ENCODE measurements at places on chromosomes 2 and 18.

- DNase-seq, result peak; percentile 19
Measured at GRCh38 chr2:157107877-157108276, 149.6 kb upstream of the GALNT5 start.

DNA sequence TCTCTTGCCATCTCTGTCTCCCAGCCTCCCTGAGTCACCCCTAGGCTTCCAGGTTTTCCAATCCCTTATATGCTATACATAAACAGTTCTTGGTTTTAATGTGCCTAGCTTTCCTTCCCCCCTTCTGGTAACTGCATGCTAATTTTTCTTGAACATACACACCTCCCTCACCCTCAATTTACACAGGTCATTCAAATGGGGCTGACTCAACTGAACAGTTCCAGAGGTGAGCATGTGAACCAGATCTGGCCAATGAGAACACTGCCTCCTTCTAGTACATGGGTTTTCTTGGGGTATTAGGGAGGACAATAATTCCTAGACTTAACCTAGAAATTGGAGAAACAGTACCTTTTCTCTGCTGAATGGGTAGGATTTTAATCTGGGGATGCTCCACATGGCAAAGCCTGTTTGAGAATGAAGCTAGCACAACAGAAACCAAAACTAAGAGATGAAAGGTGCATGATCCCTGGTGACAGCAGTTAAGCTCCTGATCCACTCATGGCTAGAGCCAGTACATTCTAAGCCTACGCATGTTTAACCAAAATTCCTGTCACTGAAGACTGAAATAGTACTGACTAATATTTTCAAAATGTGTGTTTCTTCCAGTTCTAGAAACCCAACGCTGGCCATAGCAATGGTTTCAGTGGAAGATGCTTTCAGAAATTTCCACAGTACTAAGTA, 11.8 kb downstream of the SLC25A12 start:
- DNase-seq, result no peak

- DNase-seq, result no peak
Measured at GRCh38 chr18:58005885-58006523, 38.0 kb upstream of the NEDD4L start.

GRCh38 chr18:68721681-68722583, 7.0 kb upstream of the TMX3 start:
- no peak for DNase-seq

DNA sequence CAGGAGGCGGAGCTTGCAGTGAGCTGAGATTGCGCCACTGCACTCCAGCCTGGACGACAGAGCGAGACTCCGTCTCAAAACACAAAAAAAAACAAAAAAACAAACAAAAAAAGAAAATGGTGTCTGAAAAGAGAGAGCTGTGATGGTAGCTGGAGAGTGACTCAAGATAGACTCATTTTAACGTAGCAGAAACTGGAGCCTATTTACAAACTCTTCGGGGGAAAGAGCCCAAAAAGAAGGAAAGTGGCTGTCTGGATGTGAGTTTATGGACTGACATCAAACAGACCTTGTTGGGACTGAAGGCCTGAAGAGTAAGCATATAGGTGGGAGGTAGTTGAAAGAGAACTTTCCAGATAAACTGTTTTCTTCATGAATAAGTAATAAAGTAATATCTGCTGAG, 51.8 kb downstream of the LIMS1 start:
- DNase-seq, result no peak

DNA sequence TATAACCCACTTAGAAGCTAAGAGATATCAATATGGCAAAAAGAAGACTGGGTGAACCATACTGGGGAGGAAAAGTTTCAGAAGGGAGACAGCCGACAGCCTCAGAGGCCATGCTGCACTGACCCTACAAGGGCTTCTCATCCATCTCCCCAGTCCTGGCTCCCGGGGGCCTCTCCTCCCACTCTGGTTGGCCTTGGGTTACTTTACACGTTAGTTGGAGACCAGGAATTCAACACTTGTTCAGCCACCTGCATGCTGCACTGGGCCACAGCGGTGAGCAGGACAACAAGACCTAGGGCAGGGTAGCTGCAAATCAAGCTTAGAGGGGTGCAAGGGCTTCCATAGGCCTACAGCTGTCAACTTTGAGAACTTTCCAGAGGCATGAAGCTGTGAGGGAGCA, 28.6 kb upstream of the IL1R2 start:
- no peak for DNase-seq

GRCh38 chr18:33116376-33116775, 324.1 kb downstream of the CCDC178 start:
- DNase-seq, result peak; percentile 12

DNA sequence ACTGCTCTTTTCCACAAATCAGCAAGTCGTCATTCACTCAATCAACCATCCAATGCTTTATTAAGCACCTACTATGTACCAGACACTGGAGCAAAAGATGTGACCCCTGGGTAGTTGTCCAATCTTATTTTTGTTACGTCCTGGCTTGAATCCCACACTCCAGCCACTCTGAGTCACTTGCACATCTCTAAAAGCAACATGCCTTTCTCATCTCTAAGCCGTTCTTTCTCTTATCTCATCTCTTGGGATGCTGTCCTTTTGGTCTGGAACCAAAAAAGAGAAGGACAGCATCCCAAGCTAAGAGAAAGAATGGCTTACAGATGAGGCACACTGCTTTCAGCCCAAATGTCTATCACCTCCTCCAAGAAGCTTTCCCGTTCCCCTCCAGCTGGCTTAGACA, 58.8 kb downstream of the RNF152 start:
- DNase-seq, result no peak

Data from A673 (cell line).